ENCODE measurements at places on chromosomes 2 and 18.

- DNase-seq, result no peak
Observed at GRCh38 chr2:12192762-12193161, 446.3 kb downstream of the LPIN1 start.

- no peak for DNase-seq
Observed at GRCh38 chr18:9428301-9428706, 47.0 kb upstream of the RALBP1 start.

DNA sequence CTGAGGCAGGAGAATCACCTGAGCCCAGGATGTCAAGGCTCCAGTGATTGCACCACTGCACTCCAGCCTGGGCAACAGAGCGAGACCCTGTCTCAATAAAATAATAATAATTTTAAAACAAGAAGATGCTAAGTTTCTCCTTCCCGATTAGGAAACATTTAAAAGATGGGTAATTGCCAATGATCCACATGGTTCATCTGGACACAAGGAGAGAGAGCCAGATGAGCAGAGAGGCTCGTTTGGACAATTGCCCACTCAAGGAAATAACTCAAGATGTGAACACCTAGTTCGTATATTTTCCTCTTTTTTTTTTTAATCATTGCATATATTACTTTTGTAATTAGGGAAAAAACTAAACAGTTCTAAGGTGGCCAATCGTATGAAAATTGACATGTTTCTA, 3.6 kb upstream of the ACTG2 start:
- DNase-seq, result no peak

DNA sequence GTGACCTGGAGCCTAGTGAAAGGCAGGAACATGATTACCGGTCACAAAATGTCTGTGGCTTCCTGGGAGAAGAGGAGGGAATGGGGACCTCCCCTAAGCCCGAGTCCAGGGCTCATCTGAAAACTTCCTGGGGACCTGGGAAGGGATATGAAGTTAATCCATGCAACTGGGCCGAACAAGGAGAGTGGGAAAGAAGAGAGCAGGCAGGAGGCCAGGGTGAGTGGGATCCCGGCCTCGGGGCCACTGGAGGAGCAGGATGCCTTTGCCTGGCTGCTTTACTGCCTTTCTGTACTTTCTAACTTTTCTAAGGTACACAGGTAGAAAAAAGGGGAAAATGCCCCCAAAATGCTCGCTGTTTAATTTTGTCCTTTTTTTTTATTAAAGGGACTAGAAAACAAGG, 43.4 kb upstream of the MAL start:
- DNase-seq, result no peak

GRCh38 chr2:221312634-221313033, 259.5 kb downstream of the EPHA4 start:
- no peak for DNase-seq

GRCh38 chr2:109277406-109277805, 148.4 kb downstream of the SH3RF3 start:
- DNase-seq, result no peak

Measured in SW 1271 (cell line).